ENCODE measurements at places on chromosomes 16 and 17. TPM values are rescaled to one million over a fixed set of nuclear protein-coding genes. Genes with fewer than 3 reads are reported as not detected.

GRCh38 chr17:50420419-50421112 is 5.5 kb upstream of the ACSF2 start:
- H3K27ac ChIP-seq, result no peak overlapping the region
- peak; percentile 36 for DNase-seq
- peaks cover 5% of the 10 kb centered on the region for H3K4me1 ChIP-seq
- H3K4me3 ChIP-seq, result no peak overlapping the region
- H3K27me3 ChIP-seq, result no peaks in the 10 kb centered on the region

SEPHS2 gene
- 24.9 TPM for total RNA-seq

ELP5 gene
- total RNA-seq, result 45.3 TPM

FOXJ1 gene
- 22.2 TPM for total RNA-seq

DNA sequence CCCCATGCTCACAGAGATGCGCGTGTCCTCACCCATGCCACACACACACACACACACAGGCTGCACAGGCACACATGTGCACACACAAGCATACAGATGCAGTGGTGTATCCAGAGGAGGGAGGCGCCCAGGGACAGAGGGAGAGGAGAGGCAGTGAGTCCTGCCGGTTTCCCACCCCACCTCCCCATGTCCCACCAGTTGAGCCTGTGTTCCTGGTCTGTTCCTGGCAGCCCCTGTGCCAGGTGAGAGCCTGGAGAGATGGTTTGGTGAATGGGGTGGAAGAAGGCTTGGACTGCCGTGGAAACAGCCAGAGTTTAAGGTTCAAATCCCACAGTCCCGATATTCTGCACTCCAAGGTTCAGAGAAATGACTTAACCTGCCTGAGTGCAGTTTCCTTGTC is 10.2 kb upstream of the FADS6 start:
- H3K36me3 ChIP-seq, result no peaks in the 10 kb centered on the region
- H3K4me1 ChIP-seq, result no peaks in the 10 kb centered on the region
- no peak overlapping the region for H3K27ac ChIP-seq

DNA sequence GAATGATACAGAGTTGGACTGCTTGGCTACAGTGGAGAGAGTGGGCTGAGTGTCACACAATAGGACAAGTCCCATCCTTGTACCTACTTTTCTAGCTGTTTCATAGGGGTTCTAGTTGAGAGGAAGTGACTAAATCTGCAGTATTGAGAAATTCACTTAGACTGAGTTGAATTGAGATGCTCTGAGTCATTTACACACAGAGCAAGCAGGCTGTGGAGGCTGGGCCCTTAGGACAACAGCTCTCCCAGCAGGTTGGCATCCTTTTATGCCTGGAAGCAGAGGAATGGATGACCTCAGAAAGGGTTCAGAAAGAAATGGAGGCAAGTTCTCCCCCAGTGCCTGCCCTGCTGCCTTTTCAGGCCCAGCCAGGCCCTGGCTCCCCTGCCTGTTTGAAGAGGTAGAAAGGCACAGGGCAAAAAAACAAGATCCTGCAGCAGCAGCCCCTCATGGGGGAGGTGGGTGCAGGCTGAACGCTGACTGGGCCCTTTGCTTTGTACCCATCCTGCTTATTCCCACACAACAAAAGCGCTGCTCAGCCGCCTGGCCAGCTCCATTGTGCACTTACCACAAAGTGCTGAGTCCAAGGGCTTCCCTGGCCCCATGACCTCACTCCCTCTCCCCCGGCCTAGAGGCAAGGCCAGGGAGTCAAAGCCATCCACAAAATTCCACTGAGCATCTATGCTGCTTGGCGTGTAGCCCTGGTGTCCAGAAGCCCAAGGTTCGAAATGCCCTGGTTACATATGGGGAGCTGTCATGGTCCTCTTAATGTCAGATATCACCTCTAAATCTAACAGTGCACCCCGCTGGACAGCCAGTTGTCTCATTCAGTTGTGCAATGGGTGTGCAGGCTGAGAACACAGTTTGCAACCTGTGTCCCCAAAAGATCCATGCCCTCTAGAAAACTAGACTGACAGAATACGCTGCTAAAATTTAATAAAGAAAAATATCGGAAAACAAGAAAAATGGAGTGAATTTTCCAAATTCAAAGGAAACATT is 5.4 kb upstream of the CRYBA1 start:
- DNase-seq, result peak; percentile 88
- peak overlapping the region; percentile 98 for H3K27ac ChIP-seq
- H3K36me3 ChIP-seq, result no peaks in the 10 kb centered on the region
- peaks cover 4% of the 10 kb centered on the region for H3K4me1 ChIP-seq
